Nucleus accumbens (tissue), 56 donors: ENCODE measurements at places on chromosomes 2 and 18.

DNA sequence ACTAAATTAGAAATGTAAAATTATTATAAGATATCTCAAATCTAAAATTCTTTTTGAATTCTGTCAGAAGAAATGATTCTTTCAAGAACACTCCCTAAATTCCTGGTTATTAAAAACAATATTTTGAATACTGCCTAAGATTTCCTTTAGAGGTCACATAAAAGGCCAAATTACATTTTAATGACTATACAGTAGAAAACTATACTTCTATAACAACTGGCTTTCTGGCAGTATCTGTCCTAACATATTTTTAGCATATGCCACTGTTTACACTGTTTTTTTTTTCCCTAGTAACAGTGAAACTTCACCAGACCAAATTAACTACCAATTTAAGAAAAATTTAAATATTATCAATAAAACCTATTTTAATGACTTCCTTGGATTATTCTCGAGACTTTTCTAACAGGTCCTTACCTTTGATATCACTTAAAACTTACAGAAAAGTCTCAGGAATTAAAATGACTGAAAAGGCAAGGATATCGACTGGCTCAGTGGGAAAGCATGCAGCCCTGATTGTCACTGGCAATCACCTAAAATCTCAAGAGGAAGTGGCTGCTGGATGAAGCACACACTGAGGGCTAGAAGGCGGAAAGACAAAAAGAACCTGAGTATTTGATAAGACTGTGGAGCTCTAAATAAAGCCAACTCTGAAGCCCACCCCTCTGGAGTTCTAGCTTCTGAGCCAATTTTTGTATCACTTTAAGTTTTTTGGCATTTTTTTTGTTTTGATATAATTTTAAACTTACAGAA, 59.6 kb downstream of the SPIRE1 start:
- DNase-seq: no peak

- no peak for DNase-seq
These were observed 751.3 kb downstream of the SOCS6 start for GRCh38 chr18:71040161-71040560.

- no peak for DNase-seq
These were observed 33.6 kb upstream of the RPL31 start for GRCh38 chr2:100968146-100969145.

- no peak for DNase-seq
These were observed 66.9 kb upstream of the FZD5 start for GRCh38 chr2:207836521-207837133.

DNA sequence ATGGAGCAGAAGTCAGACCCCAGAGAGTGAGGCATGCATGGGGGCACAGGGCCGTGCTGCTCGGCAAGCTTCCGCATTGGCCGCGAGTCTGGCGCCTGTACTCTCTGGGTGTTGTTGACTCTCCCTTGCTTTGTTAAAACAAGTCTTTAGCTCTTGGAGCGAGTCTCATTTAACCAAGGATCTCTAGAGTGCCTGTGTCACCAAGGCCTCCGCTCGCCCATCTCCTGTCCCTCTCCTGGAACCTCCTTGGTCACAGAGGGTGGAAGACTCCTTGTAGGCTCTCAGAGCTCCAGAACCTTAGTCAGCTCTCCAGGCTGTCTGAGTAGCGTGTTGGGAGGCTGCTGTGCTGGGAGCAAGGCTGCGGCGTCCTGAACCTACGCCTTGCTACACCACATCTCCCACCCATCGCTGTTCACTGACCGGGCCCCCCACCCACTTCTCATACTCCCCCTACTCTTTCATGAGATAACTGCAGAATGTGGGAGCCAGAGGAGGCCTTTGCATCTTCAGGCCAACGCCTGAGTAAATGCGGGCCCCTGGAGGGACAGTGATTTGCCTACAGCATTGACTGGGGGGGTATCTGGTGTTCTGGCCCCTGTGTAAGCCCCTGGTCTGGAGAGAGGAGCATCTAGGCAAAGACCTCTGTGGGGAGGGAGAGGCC, 66.1 kb downstream of the CIB4 start:
- DNase-seq: no peak

DNA sequence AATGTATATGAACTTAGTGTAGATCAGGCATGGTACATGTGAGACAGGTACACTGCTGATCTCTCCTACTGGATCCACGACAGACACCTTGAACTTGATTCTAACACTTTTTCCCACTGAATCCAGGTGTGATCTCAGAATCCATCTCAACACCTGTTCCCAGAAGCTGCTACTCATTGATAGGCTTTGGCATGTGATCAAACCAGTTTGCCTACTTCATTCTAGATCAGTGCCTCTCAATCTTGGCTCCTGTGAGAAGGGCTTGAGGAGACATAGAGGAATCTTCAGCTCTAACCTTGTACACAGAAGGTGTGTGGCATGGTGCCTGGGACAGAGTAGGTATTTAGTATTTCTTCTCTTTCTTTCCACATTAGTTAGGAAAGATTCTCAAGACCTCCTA, 212.3 kb upstream of the ATP5MC3 start:
- no peak for DNase-seq

DNA sequence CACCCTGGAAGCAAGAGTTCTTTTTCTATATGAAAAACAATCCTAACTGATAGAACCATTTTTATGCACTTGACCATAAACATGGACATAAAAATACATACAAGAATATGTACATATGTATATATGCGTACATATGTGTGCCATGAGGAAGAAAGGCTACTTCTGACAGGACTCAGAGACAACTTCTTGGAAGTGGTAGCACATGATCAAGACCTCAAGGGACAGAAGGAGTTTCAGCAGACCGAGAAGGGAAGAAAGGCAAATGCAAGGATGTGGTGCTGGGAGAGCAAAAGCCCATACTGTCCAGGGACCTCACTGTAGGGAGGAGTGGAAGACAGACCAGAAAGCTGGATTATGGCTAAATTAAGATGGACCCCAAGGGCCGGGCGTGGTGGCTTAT, 11.4 kb upstream of the NPAS2 start:
- DNase-seq: no peak

DNA sequence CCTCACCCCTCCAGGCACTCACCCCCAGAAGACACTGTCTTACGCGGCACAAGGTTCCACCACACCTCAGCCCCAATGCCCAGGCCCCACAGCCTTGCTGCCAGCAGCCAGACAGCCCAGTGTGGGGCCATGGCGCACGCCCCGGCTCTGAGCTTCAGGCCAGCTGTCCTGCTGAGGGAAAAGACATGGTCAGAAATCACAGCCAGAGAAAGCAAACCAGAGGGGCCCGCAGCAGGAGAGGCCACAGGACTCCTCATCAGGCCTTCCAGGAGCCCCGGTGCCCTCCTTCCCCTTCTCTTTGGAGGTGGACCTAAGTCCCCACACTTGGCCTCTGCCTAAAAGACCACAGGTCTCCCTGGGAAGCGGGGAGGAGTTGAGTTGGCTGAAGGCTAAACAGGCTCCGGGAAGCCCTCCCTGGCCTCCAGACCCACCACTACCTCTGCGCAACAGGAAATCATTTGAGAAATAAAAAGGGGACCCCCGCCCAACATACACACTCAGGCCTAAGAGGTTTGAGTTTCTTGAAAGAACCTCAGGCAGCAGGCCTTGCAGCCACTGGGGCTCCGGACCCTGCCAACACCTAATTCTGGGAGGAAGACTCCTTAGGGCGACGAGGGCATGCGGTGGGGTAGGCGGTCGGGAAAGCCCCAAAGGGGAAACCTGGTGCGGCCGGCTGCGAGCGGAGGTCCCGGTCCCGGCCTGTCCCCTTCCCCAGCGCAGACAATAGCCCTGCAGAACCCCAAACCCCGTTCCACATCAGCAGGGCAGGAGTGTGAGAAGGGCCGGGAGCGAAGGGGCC, 1.9 kb downstream of the SEMA4C start:
- DNase-seq: no peak

GRCh38 chr2:122564843-122565242, 809.4 kb downstream of the TSN start:
- DNase-seq: no peak
